ENCODE measurements at places on chromosomes 4 and X. TPM values are rescaled to one million over a fixed set of nuclear protein-coding genes. Genes with fewer than 3 reads are reported as not detected.

The P2RY10 gene
- total RNA-seq = not detected

The GAGE12J gene
- not detected for total RNA-seq

The SORBS2 gene
- total RNA-seq = 191 TPM

The ATP8A1 gene
- 15.0 TPM for total RNA-seq

The SUPT20HL2 gene
- not detected for total RNA-seq

The REELD1 gene
- total RNA-seq = not detected

The UGT2B11 gene
- total RNA-seq = not detected

The PNCK gene
- not detected for total RNA-seq

The GUCY1B1 gene
- total RNA-seq = 4.7 TPM

The CSN2 gene
- not detected for total RNA-seq

The AADAT gene
- total RNA-seq = 1.6 TPM

Measured in vein endothelial cell (primary cell).